ENCODE measurements at places on chromosomes 5 and 9.

GRCh38 chr5:13930541-13931171 is 13.8 kb downstream of the DNAH5 start:
- no peak for DNase-seq

GRCh38 chr9:2231829-2232228 is 216.7 kb downstream of the SMARCA2 start:
- DNase-seq = no peak

GRCh38 chr5:93621327-93621798 is 38.3 kb downstream of the NR2F1 start:
- peak; percentile 79 for DNase-seq

DNA sequence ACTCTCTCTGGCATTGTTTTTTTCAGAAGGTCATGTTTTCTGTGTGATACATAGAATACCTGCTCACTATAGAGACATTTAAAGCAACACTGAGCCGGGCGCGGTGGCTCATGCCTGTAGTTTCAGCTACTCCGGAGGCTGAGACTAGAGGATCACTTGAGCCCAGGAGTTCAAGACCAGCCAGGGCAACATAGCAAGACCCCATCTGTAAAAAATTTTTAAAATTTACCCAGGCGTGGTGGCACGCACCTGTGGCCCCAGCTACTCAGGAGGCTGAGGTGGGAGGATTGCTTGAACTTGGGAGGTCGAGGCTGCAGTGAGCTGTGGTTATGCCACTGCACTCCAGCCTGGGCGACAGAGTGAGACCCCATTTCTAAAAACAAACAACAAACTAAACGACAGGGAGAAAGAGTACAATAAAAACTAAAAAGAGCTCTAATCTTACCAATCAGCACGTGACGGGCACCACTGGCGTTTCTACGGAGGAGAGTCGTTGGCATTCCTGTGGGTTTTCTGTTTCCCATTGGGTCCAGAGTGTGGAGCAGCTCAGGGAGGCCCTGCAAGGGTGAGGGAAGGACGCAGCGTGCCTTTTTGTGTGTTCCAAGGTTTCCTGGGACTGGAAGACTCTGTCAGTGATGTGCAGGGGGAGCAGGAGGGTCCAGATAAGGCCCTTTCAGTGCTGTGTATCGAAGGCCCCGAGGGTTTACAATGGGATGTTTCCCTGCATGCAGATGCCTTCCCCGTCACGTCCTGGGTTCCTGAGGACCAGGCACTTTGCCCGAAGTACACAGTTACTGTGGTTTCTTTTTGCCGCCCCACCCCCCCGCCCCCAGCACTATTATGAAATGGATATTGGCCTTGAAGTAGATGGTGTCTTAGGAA is 7.2 kb upstream of the RNU6ATAC start:
- DNase-seq = no peak

- peak; percentile 32 for DNase-seq
Measured at GRCh38 chr5:165457859-165458481, 1952.6 kb downstream of the MAT2B start.

DNA sequence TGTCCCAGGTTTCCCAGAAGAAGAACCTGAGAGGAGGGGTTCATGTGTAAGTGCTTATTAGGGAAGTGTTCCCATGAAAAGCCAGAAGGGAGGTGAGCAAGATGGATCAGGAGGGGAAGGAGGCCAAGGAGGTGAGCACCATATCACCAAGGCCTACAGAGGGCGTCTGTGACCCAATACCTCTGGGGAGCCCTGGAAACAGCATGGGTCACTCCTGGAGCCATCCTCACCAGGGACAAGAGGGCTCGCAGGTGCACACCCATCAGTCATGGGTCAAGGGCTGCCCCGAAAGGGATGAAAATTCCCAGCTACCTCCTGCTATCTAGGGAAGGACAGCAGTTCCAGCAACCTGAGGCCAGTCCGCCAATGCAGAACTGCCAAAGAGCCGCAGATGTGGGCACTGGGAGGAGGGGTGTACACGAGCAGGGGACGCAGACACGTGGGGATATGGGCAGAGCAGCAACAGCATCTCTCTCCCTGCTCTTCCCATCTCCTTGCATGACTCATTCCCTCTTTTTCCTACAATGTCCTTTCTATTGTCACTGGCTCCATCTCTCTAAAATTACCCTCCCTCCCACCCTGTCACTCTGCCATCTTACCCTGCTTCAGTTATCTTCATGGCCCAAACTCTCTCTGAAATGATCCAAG is 167.6 kb upstream of the FSTL4 start:
- no peak for DNase-seq

DNA sequence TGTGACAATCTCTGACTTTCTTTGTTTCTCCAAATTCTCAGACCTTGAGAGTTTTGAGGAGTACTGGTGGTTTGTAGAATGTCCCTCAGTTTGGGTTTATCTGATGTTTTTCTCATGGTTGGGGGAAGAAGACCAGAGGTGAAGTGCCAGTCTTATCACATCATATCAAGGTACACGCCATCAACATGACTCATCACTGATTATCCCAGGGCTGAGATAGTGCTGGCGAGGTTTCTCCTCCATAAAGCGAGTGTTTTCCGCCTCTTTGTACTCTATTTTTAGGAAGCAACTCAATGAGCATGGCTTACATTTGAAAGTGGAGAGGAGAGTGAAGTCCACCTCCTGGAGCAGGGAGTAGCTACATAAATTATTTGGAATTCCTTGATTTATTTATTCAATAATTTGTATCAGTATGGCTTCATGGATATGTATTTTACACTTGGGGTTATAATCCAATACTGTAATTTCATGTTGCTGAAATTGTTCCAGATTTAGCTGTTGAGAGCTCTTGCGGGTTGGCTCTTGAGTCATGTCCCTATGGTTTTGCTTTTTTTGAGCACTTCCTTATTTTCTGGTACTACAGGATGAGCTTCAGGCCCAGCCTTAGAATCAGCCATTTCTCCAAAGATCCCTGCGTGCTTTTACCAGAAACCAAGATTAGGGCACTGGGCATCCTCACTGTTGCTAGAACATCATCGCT is 23.9 kb downstream of the DCANP1 start:
- DNase-seq = no peak

- no peak for DNase-seq
Measured at GRCh38 chr5:55316837-55317236, 9.0 kb downstream of the MTREX start.

GRCh38 chr9:96169484-96169883 is 132.5 kb downstream of the HSD17B3 start:
- peak; percentile 31 for DNase-seq

DNA sequence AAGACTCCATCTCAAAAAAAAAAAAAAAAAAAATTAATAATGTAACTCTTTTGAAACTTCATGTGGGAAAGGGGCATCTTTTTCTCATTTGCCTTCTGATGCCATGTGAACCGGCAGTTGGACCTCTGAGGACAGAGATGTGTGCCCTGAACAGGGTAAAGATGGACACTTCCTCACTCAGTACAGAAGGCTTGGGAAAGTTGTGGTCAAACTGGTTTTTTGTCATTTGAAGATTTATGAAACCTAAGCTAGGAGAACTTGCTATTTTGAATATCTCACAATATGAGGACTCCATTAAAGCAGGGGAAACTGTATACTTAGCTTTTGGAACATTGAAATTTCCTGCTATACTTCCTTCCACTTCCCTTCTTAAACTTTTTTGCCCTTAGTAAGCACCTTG is 147.5 kb upstream of the ALDH1B1 start:
- DNase-seq = no peak

DNA sequence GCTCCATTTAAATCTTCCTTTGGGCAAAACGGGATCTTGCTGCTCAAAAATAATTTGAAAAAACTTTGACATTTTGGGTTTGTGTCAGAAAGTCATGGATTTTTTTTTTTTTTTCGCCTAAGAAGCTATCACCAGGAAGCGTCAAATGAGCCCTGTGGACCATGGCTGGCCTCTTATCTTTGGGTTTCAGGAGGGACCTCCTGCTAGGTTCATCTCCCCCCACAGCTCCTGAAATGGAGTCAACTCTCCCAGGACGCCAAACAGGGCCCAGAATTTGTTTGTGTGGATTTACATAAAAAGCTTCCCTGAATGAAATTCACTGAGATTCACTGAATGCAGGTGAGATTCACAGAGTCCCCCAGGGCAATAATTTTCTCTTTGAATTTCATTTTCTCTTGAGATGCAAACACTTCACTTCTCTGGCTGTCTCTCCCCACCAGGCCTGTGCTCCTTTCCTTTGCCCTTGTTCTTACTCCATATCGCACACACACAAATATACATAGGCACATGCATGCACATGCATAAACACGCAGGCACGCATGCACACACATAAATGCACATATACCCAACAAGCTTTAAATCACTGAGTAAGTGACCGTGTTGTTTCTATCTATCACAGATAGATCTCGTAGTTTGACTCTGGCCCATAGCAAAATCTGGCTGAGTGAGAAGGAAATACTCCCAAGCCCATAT is 55.3 kb upstream of the GALNT10 start:
- no peak for DNase-seq

DNA sequence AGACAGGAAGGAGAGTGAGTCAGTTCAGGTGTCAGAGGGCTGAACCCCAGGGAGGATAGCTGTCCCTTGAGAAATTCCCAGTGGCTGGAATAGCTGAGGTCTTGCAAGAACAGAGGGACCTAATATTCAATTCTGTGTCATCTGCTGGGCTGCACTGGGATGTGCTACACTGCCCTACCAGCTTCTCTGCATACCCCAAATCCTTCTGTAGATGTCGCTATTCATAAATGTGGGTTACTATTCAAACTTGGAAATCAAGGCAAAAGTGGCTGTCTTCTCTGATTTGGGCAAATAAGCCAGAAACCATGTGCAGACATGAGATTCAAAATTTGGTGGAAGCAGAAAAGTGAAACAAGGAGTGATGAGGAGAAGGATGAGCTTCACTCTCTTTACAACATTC is 16.3 kb downstream of the TNFSF8 start:
- no peak for DNase-seq

GRCh38 chr9:31140316-31140715 is 1244.1 kb upstream of the ACO1 start:
- DNase-seq = peak; percentile 5

DNA sequence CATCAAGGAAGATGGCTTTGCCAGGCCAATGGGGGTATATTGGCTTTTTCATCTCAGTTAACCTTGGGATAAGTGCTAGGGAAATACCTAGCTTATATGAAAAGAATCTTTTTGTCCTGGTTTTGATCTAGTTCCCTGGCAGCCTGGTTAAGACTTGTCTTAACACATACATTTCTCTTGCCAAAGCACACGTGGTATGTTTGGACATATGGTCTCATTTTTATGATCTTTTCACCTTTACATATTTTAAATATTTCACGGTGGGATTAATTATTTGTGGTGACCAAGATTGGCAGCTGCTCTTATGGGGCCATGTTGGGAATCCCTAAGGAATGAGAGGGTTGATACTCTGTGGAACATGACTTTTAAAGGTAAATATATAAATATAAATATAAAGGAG is 312.5 kb downstream of the NPR3 start:
- DNase-seq = no peak

GRCh38 chr5:98839469-98840383 is 66.3 kb downstream of the RGMB start:
- no peak for DNase-seq

DNA sequence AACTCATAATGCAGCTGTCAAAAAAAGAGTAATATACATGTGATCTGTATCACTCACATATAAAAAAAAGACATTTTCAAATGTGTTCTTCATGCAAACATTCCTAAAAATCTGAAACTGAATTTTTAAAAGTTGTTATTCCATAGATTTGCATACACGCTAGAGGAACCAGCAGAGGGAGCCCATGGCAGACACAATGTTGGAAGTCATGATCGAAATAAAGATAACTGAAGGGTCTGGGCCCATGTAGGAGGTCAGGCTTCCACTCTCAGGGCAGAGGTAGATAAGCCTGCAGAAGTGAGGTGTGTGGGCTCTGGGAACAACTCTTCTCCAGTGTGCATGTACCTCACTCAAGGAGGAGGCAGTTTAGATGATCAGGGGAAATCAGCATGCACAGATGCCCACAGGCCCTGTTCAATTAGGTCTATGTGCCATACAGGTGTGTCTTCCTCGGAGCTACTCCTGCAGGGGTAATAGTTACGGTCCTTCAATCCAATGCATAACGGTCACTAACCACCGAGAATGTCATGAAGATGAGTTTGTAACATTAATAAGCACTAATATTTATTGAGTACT is 208.6 kb downstream of the EPB41L4A start:
- peak; percentile 39 for DNase-seq

- DNase-seq = no peak
Measured at GRCh38 chr5:6773342-6774035, 60.3 kb downstream of the TENT4A start.

- no peak for DNase-seq
Measured at GRCh38 chr5:151667083-151667482, 19.6 kb downstream of the SPARC start.

- no peak for DNase-seq
Measured at GRCh38 chr5:134046801-134047686, 42.3 kb upstream of the VDAC1 start.

DNA sequence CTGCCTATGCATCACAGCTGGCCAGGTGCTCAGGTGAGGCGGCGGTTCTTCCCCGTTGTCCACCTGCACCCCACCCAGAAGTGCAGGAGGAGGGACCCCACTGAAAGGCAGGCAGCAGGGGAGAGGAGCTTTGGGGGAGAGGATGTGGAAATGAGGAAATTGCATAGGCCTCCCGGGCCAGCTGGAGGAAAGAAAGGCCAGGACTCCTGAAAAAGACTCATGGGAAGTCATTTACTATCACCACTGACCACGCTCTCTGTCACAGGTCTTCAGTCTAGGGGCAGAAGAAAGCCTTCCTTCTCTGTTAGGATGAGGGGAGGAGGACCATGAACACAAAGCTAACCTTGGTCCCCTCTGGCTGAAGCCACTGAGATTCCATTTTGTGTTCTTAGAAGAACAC is 28.1 kb downstream of the KCNMB1 start:
- DNase-seq = no peak

DNA sequence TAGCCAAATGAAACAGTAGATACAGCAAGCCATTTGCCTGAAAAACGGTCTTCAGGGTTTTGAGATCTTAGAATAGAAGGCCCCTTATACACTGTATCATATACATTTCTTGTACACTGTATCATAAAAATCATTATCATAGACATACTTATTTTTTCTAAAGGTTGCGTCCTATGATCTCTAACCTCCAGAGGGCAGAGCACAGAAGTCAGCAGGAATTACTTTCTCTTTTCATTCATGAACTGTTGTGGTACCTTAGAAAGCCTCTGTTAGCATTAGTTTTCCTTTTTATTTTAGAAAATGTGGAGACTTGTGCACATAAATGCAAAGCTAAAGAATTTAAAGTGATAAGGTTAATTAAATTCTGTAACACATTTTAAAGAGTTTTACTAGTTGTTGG is 115.4 kb downstream of the OXCT1 start:
- no peak for DNase-seq

Data from globus pallidus (tissue), 1 donor.